Mesendoderm (in vitro differentiated cells): ENCODE measurements at places on chromosomes 6 and 20.

- no peak for DNase-seq
Measured at GRCh38 chr20:56715902-56716519, 86.9 kb downstream of the TFAP2C start.

- no peak for DNase-seq
Measured at GRCh38 chr20:9755301-9755700, 83.6 kb downstream of the PAK5 start.

DNA sequence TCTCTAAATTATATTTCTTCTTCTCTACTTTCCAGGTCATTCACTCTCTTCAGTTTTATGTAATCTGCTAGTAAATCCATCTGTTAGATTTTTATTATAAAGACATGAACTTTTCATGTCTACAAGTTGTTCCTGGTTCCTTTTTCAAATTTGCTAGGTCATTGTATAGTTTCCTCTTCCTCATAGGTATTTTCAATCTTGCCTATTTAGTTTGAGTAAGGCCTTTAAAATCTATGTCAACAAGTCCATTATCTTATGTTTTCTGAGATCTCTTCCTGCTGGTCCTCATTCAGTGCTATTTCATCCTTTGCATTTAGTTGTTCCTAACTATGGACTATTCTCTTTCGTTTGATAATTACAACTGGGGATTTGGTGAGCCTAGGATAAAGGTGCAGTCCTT, 11.0 kb downstream of the RRBP1 start:
- no peak for DNase-seq

DNA sequence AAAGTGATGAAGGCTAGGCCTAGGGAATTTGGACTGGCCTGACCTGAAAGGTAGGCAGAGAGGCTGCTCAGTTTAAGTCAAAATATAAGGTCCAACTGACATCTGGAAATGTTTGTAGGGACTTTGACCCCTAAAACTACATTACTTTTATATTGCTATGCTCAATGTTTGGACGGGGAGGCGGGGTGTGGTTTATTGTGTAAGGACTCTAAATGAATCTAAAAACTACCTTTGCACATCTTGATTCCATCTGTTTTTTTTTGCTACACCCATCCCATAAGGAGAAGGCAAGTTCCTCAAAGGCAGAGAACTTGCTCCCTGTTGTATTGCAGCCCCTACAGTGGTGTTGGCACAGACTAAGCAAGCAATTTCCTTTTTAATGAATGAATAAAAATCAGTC, 227.1 kb downstream of the HACE1 start:
- DNase-seq, result no peak

- DNase-seq, result no peak
Measured at GRCh38 chr20:10739134-10739533, 65.3 kb upstream of the JAG1 start.
